ENCODE measurements at places on chromosomes 16 and 17. TPM values are rescaled to one million over a fixed set of nuclear protein-coding genes. Genes with fewer than 3 reads are reported as not detected.
A peak's percentile ranks its signal among the peaks of the same experiment; 100 is the strongest.

DNA sequence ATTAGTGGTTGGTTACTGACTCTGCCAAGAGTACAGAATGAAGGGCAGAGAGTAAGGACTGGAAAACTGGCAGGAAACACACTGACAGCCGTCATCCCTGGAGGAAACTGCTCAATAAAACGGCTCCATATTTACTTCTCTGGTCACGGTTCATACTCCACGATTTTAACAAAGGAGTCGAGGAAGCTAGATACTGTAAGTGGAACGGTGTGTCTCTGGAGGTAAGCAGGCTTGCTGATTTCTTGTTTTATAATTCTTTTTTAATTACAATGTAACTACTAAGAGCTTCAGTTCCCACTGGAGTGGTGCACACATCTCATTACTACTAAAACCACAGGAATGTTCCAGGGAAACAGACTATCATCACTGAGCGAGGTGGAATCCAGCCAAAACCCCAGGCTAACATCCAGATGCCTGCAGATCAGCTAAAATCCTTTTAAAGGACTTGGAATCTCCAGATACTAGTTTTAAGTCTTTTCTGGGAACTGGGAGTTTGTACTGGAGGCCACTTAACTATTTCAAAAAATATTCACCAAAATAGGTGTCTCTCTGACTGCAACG lies 17.8 kb downstream of the SERPINF1 start:
- peak; percentile 97 for DNase-seq

GRCh38 chr17:72456075-72456474 lies 335.3 kb downstream of the SOX9 start:
- DNase-seq: peak; percentile 96

DNA sequence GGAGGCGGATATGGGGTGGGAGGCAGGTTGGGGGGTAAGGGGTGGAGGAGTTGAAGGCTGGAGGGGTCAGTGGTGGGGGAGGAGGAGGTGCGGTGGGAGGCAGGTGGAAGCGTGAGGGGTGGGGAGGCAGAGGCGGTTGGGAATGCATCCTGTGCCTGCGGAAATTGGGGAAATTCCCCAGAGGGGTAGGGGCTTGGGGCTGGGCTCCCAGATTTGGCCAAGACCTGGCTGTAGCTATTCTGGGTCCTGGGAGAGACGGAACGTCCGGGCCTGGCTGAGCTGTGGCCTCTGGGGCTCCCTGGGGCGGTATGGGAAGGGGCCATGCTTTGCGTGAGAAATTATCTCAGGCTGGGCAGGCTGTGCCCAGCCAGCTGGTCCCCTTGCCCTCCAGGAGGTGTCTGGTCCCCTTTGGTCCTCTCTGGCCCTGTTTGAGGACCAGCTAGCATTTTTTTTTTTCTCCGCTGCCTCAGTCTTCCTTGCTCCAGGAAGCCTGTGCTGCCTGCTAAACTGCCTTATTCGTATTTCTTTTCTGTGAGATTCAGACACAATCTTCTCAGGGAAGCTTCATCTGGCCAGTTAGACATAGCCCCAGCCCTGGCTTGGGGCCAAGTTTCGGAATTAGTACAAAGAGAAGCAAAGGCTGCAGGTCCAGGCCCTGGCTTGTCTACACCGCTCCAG lies 7.3 kb upstream of the TRPV2 start:
- DNase-seq: no peak

- DNase-seq: no peak
Observed at GRCh38 chr17:2705888-2706795, 5.4 kb downstream of the CLUH start.

ZDHHC1 gene
- total RNA-seq: 18.2 TPM

All from A172 (cell line).